Activated naive CD4-positive, alpha-beta T cell (primary cell): ENCODE measurements at places on chromosomes 11 and 22.

DNA sequence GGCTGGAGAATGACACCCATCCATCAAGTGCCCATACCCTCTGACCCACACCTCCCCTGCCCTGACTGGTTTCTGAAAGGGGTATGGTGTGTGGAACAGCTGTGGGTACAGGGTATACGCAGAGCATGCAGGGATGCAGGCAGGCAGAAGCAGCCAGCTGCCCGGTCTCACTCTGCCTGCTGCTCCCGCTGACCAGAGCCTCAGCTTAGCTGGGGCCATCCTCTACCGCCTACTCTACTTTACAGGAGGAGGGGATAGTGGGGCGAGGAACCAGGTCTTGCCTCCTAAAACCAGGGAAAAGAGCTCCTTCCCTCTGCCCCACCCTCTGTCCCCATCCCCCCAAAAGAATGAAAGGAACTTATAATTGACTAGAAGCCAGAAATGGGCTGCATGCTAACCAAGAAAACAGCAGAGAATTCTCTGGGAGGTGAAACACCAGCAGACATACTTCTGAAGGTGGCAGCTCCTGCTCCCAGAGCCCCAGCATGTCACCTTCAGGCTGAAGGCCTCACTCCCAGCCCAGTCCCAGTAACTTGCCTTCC, 13.0 kb upstream of the CHRM4 start:
- no peak for DNase-seq

- no peak for DNase-seq
Measured at GRCh38 chr22:45205276-45205925, 35.3 kb downstream of the KIAA0930 start.

DNA sequence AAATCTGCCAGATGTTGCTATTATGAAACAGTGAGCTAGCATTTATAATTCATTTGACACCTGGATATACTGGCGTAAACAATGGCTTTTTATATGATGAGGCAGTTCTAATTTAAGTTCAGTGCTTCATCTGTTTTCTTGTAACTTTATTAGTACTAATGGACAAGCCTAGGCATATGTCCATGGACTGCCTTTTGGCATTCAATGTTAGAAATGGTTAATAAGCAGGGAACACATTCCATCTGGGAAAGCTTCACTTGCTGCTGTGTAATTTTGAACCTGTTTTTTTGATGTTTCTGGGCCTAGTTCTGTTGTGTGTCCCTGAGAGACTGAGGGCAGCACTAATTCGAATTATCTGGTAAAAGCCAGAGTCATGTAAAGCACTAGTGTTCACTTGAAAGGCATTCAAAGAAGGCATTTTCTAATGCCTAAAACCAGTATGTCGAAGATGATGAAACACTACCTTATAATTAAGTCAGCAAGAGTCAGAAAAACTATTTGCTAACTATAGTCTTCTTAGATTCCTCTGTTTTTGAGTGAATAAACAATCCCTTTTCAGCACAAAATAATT, 138.5 kb downstream of the SWAP70 start:
- no peak for DNase-seq

DNA sequence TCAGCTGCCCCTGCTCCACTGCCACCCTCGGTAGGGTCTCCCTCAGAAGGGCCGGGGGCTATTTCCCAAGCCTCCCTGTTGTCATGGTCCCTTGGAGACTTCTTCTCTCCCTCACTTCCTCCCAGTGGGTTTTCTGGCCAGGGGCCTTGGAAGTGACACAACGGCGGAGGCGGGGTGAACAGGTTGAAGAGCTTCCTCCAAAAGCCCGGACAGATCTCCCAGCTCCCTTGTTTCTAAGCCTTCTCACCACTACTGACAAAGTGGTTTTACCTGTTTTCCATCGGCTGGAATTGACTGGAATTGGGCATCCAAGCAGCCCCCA, 14.5 kb downstream of the MYH9 start:
- DNase-seq, result no peak

DNA sequence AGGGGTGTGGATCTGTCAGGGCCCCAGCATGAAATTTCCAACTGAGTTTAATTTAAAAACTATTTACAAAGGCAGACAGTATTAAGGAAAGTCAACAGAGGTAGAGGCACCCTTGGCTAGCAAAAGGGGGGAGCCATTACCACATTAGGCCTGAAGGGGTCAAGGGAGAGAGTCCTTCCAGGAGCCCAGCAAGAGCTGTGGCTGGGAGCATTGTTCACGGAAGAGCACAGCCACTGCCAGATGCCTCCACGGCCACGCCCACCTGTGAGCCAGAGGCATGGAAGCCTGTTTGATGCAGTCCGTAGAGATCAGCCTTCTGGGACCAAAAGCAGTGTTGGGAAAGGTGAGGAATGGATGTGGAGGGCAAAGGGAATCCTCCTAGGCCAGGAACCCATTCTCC, 102.6 kb downstream of the GALNT18 start:
- no peak for DNase-seq

DNA sequence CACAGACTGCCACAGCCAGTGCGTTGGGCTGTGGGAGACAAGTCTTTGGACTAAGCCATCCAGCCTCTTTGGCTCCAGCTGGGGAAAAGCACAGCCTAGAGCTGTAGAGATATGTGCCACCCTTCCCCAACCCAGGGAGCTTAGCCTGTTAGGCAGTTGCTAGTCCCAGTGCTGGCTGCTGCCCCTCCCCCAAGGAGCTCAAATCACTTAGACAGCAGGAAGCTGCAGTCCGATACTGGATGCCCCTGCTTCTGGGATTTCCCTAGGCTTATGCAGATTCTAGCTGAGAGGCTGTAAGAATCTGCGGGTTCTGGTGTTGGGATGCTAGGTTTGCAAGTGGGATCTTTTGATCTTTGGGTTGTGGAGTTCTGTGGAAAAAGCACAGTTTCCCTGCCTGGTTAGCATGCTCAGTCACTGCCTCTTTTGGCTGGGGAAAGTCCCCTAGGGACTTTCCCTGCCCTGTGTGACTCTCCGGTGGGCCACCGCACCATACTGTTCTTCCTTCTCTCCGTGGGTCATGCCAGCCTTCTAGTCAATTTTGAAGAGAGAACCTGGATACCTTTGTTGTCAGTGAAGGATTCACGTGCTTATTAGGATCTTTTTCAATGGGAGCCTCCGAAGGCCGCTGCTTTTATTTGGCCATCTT, 792.0 kb downstream of the KCNA4 start:
- no peak for DNase-seq

DNA sequence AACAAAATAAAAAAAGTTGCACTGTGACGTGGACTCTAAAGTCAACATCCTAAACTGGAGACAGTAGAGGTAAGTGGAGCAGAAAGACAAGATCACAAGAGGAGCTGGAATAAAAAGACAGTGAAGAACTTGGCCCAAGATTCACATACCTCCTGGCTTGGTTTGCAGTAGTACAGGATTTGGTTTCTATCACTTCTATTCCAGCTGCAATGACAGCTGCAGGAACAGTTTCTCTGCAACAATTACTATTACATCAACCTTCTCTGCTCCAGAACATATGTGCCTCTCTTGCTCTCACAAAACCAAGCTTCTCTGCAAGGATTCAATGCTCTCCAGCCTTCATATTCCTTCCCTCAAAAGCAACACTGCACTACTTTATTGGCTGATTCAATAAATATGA, 7.8 kb upstream of the KDM2A start:
- no peak for DNase-seq

GRCh38 chr22:43948836-43949406, 6.3 kb upstream of the SAMM50 start:
- no peak for DNase-seq

DNA sequence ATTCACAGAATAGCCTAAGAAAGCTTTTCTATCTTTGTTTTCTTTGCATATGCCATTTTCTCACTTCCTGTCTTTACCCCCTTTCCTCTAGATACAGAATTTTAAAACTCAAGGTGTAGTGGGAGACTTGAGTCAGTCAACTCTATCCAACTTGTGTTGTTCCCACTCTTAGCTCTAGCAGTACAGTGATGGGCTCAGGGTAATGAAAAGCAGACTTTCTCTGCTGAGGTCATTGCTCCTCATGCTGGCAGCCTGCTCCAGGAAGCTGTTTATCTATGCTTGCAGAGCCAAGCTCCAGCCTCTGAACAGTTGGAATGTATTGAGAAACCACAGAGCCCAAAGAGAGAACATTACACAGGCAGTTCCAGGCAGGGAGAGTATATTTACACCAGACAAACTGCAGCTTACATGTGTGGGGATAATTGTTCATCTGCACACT, 68.1 kb downstream of the CSTPP1 start:
- DNase-seq, result no peak

DNA sequence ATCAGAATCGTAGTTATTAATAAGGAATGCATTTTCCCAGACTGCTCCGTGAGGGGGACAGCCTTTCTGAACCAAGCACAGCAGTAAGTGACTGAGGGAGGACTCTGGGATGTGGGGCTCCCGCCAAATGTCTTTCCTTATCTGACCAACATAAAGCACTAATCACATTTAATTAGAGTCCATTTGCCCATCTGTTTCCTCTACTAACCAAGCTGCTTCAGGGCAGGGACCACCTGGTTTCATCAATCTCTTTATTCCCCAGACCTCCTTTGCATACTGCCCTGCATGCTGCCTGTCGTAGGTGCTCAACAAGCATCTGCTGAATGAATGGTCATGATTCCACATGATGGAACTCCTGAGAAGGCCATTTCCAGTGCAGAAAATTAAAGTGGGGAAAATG, 29.4 kb downstream of the SMCO4 start:
- DNase-seq, result no peak

- DNase-seq, result no peak
Measured at GRCh38 chr22:21568347-21569075, 997 bp downstream of the UBE2L3 start.

GRCh38 chr11:34143048-34143447, 37.6 kb downstream of the NAT10 start:
- DNase-seq, result no peak

GRCh38 chr11:46127150-46127638, 5.9 kb upstream of the PHF21A start:
- no peak for DNase-seq

GRCh38 chr11:76610371-76610770, 60.2 kb downstream of the LRRC32 start:
- DNase-seq, result no peak

GRCh38 chr11:134266440-134266839, 9.7 kb upstream of the GLB1L3 start:
- no peak for DNase-seq

GRCh38 chr11:99200720-99201119, 180.0 kb downstream of the CNTN5 start:
- DNase-seq, result no peak

DNA sequence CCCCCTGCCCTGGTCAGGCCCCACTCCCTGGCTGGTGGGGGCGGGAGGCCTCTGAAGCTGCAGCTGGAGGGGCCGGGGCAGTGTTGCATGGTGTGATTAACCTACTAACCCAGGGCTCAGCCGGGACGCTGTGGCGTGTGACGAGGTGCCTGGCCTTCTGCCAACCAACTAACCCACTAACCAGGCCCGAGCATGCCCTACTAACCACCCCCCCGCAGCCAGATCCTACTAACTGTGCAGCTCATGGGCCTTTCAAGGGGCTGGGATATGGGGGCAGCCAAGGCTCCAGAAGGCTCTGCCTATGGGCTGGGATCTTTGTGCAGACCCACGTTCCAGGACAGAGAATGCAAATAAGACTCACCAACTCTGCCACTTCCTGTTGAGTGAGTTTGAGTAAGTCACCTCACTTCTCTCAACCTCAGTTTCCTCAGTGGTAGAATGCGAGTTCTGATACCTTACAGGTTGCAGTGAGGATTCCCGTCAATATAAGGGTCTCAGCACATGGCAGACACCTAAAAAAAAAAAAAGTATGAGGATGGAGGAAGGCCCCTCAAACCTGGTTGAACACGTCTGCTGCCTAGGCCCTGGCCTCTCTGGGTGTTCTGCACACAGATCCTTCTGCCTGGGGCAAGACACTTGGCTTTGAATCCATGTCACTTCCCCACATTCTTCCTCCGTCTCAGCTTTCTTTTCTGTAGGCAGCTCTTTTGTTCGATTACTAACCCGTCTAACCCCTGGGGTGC, 14.1 kb downstream of the MIAT start:
- DNase-seq, result peak; percentile 31

DNA sequence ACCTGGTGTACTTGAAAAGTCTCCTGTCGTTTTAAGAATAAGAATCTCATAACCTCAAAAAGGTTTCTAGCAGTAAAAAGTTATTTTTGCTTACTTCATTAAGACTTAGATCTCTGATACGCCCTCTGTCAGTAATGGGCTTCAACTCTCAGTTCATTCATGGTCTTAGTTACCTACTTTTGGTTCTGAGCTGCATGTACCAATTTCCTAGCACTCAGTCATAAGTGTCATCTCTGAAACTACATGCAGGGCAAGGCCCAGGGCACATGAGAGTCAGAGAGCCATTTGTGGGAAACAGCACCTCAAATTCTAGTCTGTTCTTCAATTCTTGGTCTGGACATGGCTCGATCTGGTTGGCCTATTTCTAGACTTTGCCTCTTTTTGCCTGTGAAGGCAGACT, 838.4 kb downstream of the FAM181B start:
- no peak for DNase-seq
